Substantia nigra (tissue), 51 donors: ENCODE measurements at places on chromosomes 6 and 20.

GRCh38 chr20:6702144-6702543 is 65.3 kb upstream of the BMP2 start:
- DNase-seq, result no peak

DNA sequence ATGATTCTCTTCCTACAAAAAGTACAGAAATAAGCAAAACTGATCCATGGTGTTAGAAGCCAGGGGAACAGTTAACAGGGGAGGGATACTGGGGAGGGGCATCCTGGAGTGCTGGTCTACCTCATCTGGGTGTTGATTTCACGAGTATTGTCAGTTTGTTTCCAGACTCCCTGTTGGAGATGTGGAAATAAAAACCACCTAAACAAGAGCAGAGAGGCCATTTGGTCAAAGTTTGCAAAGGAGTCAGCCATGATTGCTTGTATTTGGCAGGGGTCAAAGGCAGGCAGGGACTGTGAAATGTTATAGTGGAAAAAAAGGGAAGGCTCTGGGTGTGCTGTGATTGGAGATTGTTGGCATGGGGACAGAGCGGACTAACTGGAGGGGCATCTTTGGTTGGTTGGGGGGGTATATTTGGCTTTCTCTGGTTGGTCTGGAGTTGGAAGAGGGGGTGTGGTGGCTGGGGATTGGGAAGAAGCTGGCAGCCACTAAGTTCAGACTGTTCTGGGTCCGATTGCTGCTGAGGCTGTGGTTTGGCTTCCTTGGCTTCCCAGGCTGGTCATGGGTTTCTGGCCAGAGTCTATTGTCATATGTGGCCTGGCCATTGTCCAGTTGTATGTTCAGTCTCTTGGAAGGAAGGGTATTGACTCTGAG is 14.9 kb upstream of the PANK2 start:
- no peak for DNase-seq

DNA sequence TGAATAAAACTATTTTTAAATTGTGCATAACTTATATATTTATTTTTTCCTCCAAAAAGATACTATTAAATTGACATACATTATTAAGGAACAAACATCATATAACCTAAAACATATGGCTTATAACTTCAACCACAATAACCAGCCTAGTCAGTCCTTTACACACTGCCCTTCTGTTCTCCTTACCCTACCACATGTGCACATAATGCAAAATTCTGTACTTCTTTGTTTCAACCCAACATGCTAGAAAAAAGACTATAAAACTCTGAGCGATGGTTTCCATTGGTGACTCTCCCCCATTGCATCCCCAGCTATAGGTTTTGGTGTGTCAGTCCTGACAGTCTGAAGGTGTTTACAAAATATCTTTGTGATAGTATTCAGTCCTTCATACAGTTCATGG is 14.8 kb upstream of the TTK start:
- no peak for DNase-seq

DNA sequence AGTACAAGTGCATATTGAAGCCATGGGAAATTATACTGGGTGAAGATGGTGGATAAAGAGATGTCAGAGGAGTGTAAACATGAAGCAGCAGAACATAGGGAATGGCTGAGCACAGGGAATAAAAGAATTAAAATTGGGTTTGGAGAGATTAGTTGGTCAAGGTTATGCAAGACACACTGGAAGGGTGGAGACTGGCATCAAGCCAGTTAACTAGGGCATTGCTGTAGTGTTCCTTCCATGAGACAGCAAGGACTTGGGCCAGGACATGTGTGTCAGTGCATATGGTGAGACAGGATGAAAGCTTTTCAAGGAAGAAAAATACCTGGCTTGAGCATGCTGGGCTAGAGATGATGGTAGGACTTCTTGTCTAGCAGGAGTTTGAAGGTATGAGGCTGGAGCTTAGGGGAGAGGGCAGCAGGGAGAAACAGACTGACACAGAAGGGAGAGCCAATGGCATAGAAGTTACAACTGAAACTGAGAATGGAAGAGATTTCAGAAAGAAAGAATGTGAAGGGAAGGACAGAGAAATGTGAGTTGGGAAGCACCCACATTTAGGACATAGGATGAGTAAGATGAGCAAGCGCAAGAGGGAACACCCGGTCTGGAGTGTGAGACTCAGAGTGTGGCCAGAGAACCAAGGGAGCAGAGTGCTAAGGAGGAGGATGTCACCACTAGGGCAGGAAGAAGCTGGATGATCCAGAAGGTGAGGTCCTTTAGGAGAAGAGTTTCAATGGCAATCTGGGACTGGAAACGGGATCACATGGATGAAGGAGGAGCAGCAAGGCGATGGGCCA is 14.5 kb upstream of the TMEM170B start:
- no peak for DNase-seq

DNA sequence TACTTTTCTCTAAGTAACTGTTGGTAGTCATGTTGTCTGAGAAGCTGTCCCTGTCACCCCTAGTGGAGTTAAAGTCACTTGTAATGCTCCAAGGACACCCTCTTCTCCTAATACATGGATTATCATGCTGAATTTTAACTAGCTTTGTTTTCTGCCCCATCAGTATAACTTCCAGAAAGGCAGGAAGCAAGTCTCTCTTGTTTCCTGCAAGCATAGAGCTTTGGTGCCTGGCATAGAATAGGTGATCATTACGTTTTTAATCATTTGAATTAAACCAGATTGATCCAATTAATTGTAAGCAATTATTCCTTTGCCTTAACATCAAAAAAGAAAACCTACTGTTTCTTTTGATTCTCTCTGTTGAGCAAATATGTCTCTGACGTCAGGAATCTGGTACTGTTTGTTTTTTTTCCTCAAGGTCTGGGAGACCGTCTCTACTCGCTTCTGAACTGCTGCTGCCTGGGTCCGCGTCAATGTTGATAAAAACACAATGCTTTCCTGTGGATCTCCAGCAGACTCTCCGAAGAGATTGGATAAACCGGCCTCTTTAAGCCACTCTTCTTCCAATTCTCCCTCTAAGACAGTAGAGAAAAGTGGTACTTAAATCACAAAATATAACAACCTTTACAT is 71.8 kb downstream of the ARHGAP18 start:
- DNase-seq, result no peak

DNA sequence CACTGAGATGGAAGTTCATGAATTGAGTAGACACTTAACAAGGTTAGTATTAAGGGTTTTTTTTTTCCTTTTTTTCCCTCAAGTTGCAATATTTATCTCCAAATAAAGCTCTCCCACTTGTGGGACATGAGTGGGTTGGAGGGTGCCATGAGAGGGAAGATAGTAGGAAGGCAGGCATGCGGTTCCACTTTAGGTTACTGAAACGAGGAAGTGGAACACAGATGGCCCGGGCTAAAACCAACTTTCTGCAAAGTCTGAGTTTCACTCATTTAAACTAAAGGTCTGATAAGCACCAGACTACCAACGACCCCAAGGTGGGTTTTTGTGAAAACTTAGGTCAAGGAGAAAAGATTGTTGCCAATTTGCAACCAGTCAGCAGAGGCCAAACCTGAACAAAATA is 42.2 kb downstream of the TBC1D7 start:
- DNase-seq, result no peak

DNA sequence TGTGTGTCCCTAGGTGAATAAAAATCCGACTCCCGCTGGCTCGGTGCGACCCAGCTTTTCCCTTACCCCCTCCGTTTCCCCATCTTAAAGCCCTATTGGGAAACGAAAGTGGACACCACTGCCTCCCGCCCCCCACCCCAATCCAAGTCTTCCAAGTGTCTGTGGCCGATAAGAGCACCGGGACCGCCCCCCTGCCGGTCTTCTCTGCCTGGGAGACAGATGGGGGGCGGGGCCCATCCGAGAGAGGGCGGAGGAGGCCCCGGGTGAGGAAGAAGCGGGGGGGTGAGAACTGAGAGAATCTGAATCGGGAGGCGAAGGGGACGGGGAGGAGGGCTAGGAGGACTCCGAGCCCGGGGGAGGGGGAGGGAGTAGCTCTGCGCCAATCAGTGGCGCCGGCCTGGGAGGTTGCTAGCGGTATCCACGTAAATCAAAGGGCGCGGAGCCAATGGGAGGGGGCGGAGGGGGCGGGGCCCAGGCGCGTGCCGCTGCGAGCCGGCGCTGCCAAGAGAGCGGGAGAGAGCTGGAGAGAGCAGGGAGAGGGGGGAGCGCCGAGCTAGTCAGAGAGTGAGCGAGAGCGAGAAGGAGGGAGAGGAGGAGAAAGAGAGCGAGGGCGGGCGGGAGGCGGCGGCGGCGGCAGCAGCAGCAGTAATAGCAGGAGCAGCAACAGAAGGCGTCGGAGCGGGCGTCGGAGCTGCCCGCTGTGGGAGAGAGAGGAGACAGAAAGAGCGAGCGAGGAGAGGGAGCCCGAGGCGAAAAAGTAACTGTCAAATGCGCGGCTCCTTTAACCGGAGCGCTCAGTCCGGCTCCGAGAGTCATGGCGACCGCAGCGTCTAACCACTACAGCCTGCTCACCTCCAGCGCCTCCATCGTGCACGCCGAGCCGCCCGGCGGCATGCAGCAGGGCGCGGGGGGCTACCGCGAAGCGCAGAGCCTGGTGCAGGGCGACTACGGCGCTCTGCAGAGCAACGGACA is at the start of gene POU3F2:
TSS of gene POU3F2 (plus strand) at position 515 of the 972 bp plus-strand sequence. CDS start at position 815, 300 bp downstream.
- DNase-seq, result peak; percentile 95

DNA sequence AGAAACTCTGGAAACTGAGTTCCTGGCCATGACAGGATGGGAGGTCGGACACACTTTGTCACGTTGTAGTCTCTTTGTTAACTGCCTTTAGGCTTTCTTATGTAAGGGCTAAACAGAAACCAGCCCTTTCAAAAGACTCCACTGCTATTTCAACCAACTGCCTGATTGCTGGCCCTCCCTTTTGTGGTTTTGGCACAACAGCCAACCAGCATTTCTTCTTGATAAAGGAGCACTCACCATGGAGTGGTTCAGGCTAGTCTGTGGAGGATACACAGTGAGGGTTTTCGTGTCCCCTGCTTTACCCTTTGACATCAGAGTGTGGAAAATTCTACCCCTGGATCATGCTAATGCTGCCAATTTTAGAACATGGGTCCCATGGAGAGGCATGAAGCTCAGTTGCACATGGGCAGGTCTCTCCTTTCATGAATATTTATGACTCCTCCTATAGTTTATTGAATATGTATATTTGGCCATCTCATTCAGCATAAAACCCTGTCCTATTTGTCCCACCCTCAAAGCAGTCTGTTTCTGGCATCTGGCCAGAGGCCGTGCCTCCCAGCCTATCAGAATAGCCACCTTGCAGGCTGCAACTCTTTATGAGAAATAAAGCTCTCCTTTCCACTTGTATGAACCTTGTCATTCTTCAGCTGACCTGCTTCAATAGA is 148.3 kb downstream of the HS3ST5 start:
- DNase-seq, result no peak

DNA sequence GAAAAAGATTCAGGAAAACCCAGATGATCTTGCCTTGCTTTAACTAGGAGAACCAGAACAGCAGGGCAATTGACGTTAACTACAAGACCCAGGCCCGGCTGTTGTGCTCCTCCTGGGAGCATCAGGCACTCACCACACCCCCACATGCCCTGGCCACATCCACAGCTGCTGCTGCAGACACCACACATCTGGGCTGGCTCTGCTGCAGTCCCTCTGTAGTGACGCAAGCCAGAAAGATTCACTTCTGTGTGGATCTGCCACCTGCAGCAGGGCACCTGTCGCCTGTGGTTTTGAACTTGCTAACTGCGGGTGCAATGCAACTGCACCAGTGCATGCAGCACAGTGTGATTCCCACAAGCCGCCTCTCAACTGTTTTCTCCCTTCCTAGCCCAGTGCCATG is 228.8 kb downstream of the SYNDIG1 start:
- DNase-seq, result no peak

GRCh38 chr6:83921315-83921714 is 61.8 kb downstream of the CYB5R4 start:
- no peak for DNase-seq

DNA sequence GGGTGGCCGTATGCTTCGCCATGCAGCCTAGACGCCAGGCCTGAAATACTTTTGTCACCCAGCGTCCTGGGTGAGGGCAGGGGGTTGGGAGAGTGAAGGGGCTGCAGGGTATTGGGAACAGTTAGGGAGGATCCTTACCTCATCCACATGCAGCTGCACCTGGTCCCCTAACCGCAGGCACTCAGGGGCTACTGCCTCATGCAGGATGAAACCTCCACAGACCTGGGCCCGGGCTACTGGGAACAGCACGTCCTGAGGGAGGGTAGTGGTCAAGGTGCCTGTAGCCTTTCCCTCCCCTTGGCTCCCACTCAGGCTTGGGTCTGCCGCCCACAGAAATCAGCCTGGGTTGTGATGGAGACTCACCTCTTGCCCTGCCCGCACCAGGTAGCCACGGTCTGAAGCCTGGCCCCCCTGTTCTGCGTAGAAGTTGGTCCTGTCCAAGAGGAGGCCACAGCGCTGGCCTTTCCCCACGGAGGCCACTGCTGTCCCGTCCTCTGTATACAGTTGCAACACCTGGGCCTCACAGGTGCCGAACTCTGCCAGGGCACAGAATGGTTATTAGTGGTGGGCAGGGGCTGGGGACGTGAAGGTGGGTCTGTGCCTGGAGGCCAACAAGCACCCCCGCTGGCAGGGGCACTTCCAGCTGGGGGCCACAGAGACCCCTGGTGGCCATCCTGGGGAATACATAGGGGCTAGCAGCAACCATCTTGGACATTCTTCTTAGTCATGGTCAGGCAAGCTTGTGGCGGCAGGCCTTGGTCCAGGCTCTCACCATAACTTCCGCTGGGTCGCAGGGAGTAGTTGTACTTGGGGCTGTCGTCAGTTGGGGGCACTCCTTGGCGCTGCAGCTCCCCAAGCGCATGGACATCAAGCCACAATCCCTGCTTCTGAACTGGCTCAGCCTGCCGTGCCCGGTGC is 8.6 kb downstream of the AARS2 start:
- DNase-seq, result no peak

GRCh38 chr6:35804996-35805736 is at the start of gene LHFPL5:
Gene LHFPL5 (plus strand): TSS chr6:35805352. CDS start chr6:35805671, 319 bp downstream.
- no peak for DNase-seq

- no peak for DNase-seq
These were observed 13.9 kb downstream of the GNL1 start for GRCh38 chr6:30542404-30542725.

GRCh38 chr6:20403766-20404640 is 2.3 kb downstream of the E2F3 start:
- no peak for DNase-seq
